Activated T-cell treated with anti-CD3 and anti-CD28 coated beads for 24 hours (primary cell): ENCODE measurements at places on chromosomes 12 and 14.

DNA sequence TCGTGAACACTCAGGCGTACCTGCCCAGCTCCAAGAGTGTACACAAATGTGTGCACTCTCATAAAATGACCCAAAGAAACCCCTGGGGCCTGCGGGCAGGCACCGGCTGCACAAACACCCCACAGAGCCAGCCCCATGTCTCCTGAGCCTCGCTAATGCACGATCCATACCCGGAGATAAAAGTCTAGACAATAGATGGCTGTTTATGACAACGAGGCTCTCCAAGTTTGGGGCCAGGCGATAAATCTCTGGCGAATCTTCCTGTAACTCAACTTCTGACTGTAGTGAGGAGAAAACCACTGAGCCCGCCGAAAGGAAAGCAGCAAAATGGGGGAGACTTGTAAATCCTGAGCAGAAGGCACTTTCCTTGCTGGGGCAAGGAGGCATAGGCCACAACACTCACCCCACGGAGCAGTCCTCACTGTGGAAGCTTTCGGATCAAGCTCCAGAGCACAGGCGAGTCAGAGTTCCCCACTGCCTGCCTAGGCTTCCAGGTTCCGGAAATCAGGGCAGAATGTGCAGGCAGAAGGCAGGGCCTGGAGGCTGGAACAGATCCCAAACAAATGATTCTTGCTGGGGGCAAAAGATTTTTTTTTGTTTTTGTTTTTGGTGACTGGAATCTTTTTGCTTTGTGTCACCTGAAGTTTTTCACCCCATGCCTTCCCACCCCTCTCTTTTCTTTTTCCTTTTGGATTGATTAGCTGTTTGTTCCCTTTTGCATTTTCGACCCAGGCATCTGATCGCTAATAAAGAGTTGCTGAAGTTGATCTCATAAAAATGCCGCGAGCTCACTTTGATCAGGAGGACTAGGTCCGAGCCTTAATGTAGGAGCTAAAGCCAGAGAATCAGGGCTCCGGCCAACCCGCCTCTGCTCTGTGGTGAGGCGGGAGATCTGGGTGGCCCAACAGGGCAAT is 4.5 kb upstream of the HOXC11 start:
- DNase-seq, result no peak

DNA sequence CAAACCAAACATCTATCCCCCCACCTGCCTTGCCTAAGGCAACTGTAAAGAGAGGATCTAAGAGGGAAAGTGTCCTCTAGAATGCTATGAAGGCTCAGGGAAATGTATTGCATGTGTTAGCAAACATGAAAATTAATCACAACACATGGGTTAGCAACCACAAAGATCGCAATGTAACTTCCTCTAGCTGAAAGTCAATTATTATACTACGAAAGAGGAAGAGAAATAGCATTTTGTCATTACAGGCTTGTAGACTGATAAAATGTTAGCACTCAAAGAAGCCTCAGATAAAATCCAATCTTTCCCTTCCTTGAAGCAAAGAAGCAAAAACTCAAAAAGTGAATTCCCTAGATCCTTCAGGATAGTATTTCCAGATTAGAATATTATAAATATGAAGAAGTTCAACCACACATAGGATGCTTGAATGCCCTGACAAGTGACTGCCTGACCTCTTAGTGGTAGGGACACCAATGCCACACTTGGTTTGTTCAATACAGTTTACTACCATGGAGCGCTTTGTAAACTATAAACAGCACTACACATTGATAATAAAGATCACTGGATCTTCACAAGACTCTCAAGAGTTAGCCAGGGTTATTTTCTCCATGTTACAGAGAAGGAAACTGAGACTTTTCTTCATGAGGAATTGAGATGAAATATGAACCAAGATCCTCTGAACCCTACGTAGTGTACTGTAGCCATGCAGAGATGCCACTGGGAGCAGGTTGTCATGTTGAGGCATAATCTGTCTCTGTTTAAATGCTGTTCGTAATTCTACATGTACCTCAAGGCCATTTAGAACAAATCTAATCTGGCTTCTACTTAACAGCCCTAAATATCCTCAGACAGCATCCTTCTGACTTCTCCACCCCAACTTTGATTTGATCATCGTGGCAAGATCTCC is 100.7 kb downstream of the ITPR2 start:
- DNase-seq, result no peak

DNA sequence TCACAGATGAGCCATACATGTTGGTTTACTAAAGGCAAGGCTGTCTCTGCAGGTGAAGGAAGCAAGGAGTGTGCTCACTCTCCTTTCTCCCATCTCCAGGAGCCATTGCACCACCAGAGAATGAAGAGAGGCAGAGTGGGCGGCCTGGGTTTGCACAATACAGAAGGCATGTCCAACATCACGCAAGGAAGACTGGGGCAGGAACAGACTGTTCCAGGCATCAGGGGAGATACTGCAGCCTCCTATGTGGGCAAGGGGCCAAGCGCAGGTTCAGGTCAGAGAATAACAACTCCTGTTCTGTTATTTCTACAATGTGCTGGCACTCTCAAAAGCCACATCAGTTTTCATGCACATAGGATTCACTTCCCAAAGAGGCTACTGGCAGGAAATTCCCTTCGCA is 1.7 kb upstream of the TMEM229B start:
- DNase-seq, result no peak

- no peak for DNase-seq
Observed at GRCh38 chr12:4807116-4807783, 87.0 kb downstream of the GALNT8 start.

GRCh38 chr14:96260341-96260821 is 4.4 kb downstream of the BDKRB1 start:
- DNase-seq, result no peak

GRCh38 chr12:24750263-24750662 is 198.6 kb downstream of the BCAT1 start:
- DNase-seq, result no peak

GRCh38 chr12:125220404-125221273 is 155.4 kb downstream of the AACS start:
- no peak for DNase-seq
